ENCODE measurements at places on chromosomes 4 and X. TPM values are rescaled to one million over a fixed set of nuclear protein-coding genes. Genes with fewer than 3 reads are reported as not detected.

TCP11X2 gene
- not detected for total RNA-seq

NKX6-1 gene
- total RNA-seq, result 17.8 TPM

ARAP2 gene
- 47.1 TPM for total RNA-seq

PABPC1L2B gene
- total RNA-seq, result not detected

VCX2 gene
- not detected for total RNA-seq

ARMCX1 gene
- total RNA-seq, result 32.1 TPM

PWWP3B gene
- 4.2 TPM for total RNA-seq

COX7B2 gene
- total RNA-seq, result not detected

PAGE1 gene
- not detected for total RNA-seq

SOD3 gene
- 0.14 TPM for total RNA-seq

TFDP3 gene
- not detected for total RNA-seq

MSN gene
- total RNA-seq, result 210 TPM

PAGE4 gene
- total RNA-seq, result 1.1 TPM

STATH gene
- 1.8 TPM for total RNA-seq

SLC6A14 gene
- 0.10 TPM for total RNA-seq

NLGN4X gene
- 24.0 TPM for total RNA-seq

RPS6KA3 gene
- 20.7 TPM for total RNA-seq

PPM1K gene
- total RNA-seq, result 17.3 TPM

MAGEE2 gene
- total RNA-seq, result 0.81 TPM

CXCL6 gene
- not detected for total RNA-seq

MAGEC2 gene
- 0.05 TPM for total RNA-seq

MAML3 gene
- 16.1 TPM for total RNA-seq

SSX4 gene
- not detected for total RNA-seq

REPS2 gene
- total RNA-seq, result 1.8 TPM

SUPT20HL1 gene
- 0.22 TPM for total RNA-seq

REELD1 gene
- 0.54 TPM for total RNA-seq

ENAM gene
- total RNA-seq, result 0.14 TPM

STOX2 gene
- total RNA-seq, result 0.17 TPM

SPANXA2 gene
- not detected for total RNA-seq

TECRL gene
- not detected for total RNA-seq

PF4V1 gene
- not detected for total RNA-seq

NUP62CL gene
- 8.4 TPM for total RNA-seq

PDZD4 gene
- total RNA-seq, result 0.30 TPM

DMRTC1 gene
- total RNA-seq, result not detected

PTCHD1 gene
- total RNA-seq, result 0.88 TPM

HERC5 gene
- total RNA-seq, result 2.4 TPM

RHOXF1 gene
- not detected for total RNA-seq

PRRG3 gene
- total RNA-seq, result 0.97 TPM

Measured in motor neuron (in vitro differentiated cells).